ENCODE measurements at places on chromosomes 2 and 18.

DNA sequence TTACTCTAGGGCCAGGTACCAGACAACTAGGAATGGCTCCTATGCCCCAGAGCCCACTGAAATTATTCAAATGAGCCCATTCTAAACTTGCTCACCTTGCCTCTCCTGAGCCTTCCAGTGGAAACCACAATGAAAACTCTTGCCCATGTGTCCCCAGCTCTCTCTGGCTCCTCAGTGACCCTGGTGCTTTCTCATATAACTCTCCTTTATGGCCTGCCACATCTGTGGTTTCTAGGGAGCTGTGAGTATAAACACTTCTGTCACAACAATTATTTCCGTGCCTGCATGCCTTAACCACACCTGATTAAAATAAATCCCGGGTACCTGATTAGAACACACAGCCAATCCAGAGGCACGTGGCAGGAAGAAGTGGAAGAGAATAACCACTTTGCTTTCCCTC, 333.0 kb upstream of the SPRED2 start:
- no peak for DNase-seq

- DNase-seq: no peak
Observed at GRCh38 chr2:64679673-64680425, 26.1 kb upstream of the SERTAD2 start.

- no peak for DNase-seq
Observed at GRCh38 chr2:232281858-232282507, 96.6 kb upstream of the ALPP start.

DNA sequence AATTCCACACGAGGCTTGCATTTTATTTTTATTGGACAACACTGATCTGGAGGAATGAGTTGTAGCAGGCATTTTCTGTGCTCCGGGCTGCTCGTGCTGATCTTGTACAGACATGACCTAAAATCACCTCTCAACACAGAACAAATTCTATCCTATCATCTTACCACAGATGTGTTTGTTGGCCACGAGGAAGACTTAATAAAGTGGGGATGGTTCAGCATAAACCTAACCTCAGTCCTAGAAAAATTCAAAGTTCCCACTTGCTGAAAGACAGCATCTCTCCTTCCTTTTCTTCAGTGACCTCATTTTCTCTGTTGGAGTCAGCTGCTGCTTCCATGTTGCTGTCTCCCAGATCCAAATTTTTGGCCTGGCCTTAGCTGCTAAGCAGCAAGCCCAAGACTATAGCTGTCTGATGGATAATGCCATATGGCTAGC, 45.3 kb downstream of the RBKS start:
- DNase-seq: no peak

GRCh38 chr2:33230195-33230594, 246.3 kb upstream of the RASGRP3 start:
- DNase-seq: no peak

GRCh38 chr2:88160517-88160916, 9.6 kb upstream of the THNSL2 start:
- DNase-seq: no peak

GRCh38 chr2:215967590-215968378, 45.6 kb downstream of the MREG start:
- no peak for DNase-seq

DNA sequence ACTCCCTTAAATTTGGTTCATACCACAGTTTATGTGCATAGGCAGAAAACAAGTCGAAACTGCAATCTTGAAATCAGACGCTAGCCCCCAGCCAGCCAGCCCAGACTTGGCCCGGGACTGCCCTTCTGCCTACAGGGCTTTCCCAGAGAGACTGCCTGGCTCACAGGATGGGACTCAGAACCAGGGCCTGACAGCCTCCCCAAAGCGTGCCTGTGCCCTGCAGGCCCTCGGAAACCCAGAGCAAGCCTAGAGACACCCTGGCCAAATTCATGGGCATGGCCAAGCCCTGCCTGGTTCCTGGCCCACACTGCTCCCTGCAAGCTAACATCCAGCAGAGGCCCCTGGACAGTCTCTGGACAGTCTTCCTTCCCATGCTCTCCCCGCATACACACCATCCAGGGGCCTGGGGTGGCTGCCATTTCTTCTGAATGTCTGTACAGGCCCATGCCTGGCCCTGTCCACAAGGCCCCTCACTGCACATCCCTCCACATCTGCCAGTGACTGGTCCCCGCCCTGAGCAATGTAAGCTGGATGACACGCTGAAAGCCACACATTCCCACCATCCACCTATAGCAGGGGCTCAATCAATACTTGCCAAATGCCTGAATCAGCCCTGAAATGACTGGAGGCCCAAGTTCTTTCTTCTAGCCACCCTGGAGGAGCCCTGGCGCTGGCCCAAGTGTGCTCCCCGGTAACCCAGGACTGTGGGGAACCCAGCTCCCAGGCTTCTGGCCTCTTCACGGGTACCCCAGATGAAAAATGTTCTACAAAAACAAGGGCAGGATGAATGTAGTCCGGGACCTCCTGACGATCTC, 73.1 kb downstream of the HDAC4 start:
- no peak for DNase-seq

DNA sequence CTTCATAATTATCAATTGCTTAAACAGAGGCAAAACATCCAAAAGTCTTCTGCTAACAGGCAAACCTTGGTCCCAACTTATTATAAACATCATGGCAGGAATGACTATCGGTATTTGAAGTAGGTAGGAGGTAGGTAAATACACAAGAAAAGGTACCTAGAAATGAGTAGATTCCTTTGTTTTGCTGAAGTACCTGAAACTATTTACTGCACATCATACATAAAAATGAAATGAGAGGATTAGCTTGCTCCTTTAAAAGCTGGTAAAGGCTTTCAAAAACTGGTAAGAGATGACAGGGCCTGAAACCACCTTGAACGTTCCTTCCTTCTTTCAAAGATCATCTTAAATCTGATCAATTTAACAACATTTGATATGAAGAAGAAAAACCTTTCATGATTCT, 55.2 kb upstream of the MAPRE2 start:
- DNase-seq: no peak

DNA sequence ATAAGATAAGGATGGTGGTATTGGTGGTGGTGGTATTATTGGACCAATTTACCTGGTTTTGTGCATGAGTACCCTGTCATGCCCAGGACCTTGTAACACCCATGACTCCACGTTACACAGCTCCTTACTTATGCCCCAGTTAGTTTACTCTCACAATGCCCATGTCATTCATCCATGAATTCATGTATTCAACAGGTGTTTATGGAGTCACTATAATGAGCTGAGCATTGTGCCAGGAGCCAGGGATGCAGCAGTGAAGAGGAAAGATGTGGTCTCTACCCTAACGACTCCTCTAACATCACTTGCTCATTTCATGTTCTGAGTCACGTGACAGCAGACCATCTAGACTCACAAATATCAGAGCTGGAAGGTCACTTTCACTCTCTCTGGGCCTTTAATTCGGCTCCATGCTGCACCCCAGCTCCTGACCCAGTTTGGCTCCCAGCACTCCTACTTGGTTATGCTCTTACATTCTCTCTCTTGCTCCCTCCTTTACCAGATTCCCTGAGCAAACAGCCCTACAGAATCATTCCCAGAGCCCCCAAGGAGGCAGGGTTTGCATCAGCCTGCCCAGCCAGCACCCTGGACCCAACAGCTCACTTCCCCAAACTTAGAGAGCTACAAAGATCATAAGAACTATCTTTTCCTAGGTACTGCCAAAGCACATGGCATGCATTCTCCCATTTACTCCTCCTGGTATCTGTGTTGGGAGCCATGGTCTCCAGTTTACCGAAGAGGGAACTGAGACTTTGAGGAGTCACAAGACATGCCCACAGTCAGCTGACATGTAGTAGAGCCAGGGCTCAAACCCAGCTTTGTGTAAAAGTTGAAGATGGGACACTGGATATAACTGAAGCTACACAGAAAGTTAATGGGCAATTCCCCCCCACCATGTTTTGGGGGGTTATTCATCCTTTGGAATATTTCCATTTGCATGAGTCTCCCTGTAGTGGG, 449.9 kb downstream of the LRATD1 start:
- no peak for DNase-seq

All from urothelium cell line (cell line).